ENCODE measurements at places on chromosomes 12 and 14. TPM values are rescaled to one million over a fixed set of nuclear protein-coding genes. Genes with fewer than 3 reads are reported as not detected.

The PRR4 gene
- 1.7 TPM for total RNA-seq

- H3K4me3 ChIP-seq: no peak overlapping the region
- H3K4me1 ChIP-seq: peaks cover 30% of the 10 kb centered on the region
- no peak overlapping the region for H3K27ac ChIP-seq
- DNase-seq: no peak
- H3K27me3 ChIP-seq: peaks cover 55% of the 10 kb centered on the region
- no peaks in the 10 kb centered on the region for H3K36me3 ChIP-seq
Observed at GRCh38 chr14:103100281-103101121, 6.0 kb downstream of the EXOC3L4 start.

The E2F7 gene
- 1.0 TPM for total RNA-seq

The ZDHHC22 gene
- not detected for total RNA-seq

The CACNA2D4 gene
- total RNA-seq: 7.0 TPM

The AICDA gene
- total RNA-seq: 0.77 TPM

The ASPG gene
- 4.6 TPM for total RNA-seq

The ASCL1 gene
- total RNA-seq: 0.15 TPM

DNA sequence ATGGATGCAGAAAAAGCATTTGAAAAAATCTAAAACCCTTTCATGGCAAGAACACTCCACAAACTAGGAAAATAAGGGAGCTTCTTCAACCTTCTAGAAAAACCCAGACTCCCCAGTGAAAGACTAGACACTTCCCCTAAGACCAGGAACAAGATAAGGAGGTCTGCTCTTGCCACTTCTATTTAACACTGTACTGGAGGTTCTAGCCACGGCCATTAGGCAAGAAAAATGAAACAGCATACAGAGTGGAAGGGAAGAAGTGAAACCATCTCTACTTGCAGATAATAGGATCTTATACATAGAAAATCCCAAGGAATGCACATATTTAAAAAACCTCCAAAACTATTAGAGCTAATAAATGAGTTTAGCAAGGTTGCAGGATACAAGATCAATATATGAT lies 42.3 kb downstream of the CHGA start:
- no peak for DNase-seq
- H3K36me3 ChIP-seq: peaks cover 18% of the 10 kb centered on the region
- peaks cover 16% of the 10 kb centered on the region for H3K4me1 ChIP-seq
- H3K4me3 ChIP-seq: no peak overlapping the region
- no peaks in the 10 kb centered on the region for H3K27me3 ChIP-seq
- no peak overlapping the region for H3K27ac ChIP-seq

- peak; percentile 62 for DNase-seq
- H3K4me1 ChIP-seq: peaks cover 66% of the 10 kb centered on the region
- peak overlapping the region; percentile 92 for H3K27ac ChIP-seq
- H3K4me3 ChIP-seq: peak overlapping the region; percentile 85
- peaks cover 46% of the 10 kb centered on the region for H3K36me3 ChIP-seq
Observed at GRCh38 chr12:53299101-53299453, 418 bp upstream of the MYG1 start.

DNA sequence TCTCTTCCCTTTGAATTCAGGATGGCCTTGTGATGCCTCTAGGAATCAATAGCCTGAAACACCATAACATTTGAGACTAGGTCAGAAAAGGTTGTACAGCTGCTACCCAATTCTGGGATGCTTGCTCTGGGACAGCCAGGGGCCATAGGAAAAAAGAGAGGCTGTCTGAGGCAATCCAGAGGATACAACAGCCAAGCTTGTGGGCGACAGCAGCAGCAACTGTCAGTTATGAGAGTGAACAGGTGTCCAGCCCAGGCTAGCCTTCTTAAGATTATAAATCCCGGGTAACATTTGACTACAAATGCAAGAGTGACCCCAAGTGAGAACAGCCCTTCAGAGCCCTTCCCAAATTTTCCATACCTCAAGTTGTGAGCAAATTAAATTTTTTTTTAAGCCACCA lies 11.1 kb downstream of the DCN start:
- H3K27ac ChIP-seq: no peak overlapping the region
- no peaks in the 10 kb centered on the region for H3K36me3 ChIP-seq
- no peaks in the 10 kb centered on the region for H3K27me3 ChIP-seq

GRCh38 chr12:68628698-68629097 lies 18.0 kb downstream of the RAP1B start:
- no peaks in the 10 kb centered on the region for H3K27me3 ChIP-seq
- H3K27ac ChIP-seq: no peak overlapping the region
- DNase-seq: no peak

- H3K27ac ChIP-seq: peak overlapping the region; percentile 72
- no peaks in the 10 kb centered on the region for H3K36me3 ChIP-seq
- H3K27me3 ChIP-seq: no peaks in the 10 kb centered on the region
Observed at GRCh38 chr12:96047229-96048211, 12.1 kb upstream of the LTA4H start.

GRCh38 chr14:20413744-20414082 lies 412 bp upstream of the TEP1 start:
- no peaks in the 10 kb centered on the region for H3K27me3 ChIP-seq
- no peak for DNase-seq
- H3K4me3 ChIP-seq: peak overlapping the region; percentile 83
- H3K4me1 ChIP-seq: peaks cover 31% of the 10 kb centered on the region
- H3K27ac ChIP-seq: peak overlapping the region; percentile 92
- H3K36me3 ChIP-seq: peaks cover 4% of the 10 kb centered on the region

The NCKAP5L gene
- 24.5 TPM for total RNA-seq

DNA sequence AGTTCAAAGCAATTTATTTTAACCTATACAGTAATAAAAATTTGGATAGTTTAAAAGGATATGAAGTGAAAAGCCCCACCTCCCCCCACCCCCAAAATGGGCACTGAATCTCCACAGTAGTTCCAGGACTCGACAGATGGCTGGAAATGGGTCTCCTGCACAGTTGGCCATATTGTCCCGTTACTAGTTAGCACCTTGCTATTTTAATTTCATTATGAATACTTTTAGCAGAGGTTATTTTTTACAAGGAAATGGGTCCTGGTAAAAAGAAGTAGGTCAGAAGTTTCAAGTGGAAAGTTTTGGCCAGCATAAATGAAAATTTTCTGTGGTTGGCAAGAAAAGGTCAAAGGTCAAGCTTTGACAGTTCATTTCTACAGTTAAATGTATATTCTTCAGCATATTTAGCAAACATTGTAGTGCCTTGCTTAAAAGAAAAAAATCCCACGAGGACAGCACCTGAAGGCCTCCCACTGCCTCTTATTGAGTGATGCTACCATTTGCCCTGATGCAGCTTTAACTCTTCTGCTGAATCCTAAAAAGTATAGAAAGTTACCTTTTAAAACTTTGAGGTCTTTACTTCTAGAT lies 28.3 kb downstream of the MTHFD1 start:
- H3K36me3 ChIP-seq: peaks cover 80% of the 10 kb centered on the region
- H3K4me3 ChIP-seq: no peak overlapping the region
- no peak for DNase-seq
- H3K27me3 ChIP-seq: no peaks in the 10 kb centered on the region

The RASSF8 gene
- total RNA-seq: 62.1 TPM

GRCh38 chr12:18135509-18135908 lies 45.5 kb upstream of the RERGL start:
- DNase-seq: no peak
- H3K36me3 ChIP-seq: no peaks in the 10 kb centered on the region
- H3K27me3 ChIP-seq: no peaks in the 10 kb centered on the region
- H3K27ac ChIP-seq: no peak overlapping the region

DNA sequence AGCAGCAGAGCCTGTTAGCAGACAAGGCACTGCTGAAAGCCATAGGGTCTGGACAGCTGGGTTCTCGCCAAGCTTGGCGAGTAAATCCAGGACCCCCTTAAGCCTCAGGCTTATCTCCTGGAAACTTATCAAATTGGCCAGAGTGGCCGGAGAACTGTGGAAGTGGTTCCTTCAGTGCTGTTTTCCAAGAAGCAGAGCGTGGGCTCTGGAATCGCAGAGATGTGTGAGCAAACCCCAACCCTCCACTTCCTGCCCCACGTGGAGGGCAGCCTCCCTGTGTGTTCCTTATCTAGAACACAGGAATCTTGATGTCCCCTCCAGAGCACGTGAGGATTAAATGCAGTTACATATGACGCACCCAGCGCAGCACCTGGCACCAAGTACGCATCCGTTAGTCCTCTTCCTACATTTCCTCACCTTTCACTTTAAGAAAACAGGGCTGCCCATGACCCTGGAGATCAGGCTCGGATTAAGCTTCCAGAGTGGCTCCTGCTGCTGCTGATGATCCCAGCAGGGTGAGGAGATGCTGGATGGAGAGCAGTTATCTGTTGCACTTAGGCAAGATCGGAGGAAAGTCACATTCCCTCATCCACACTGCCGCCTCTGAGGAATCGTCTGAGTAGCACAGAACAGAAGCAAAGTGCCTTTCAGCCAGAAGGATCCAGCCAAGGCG lies 35.0 kb downstream of the MMAB start:
- no peak for DNase-seq
- no peak overlapping the region for H3K27ac ChIP-seq
- no peak overlapping the region for H3K4me3 ChIP-seq

GRCh38 chr14:97336816-97337215 lies 539.6 kb downstream of the VRK1 start:
- H3K27me3 ChIP-seq: no peaks in the 10 kb centered on the region
- H3K27ac ChIP-seq: no peak overlapping the region
- no peaks in the 10 kb centered on the region for H3K4me1 ChIP-seq
- no peak overlapping the region for H3K4me3 ChIP-seq
- DNase-seq: no peak

The CYP46A1 gene
- 0.62 TPM for total RNA-seq

GRCh38 chr14:36666416-36667206 lies 5.0 kb downstream of the PAX9 start:
- DNase-seq: no peak
- H3K36me3 ChIP-seq: no peaks in the 10 kb centered on the region
- peaks cover 90% of the 10 kb centered on the region for H3K27me3 ChIP-seq
- H3K4me1 ChIP-seq: peaks cover 42% of the 10 kb centered on the region

GRCh38 chr14:60656686-60657455 lies 7.6 kb upstream of the SIX1 start:
- peak; percentile 69 for DNase-seq
- peak overlapping the region; percentile 66 for H3K4me3 ChIP-seq
- H3K27me3 ChIP-seq: peaks cover 89% of the 10 kb centered on the region
- H3K27ac ChIP-seq: peak overlapping the region; percentile 19

GRCh38 chr12:109731806-109732205 lies 18.2 kb downstream of the FAM222A start:
- no peaks in the 10 kb centered on the region for H3K4me1 ChIP-seq
- peak; percentile 6 for DNase-seq
- H3K27ac ChIP-seq: no peak overlapping the region
- H3K36me3 ChIP-seq: no peaks in the 10 kb centered on the region

The SLC17A8 gene
- total RNA-seq: not detected

The SMOC1 gene
- 1.1 TPM for total RNA-seq

- no peaks in the 10 kb centered on the region for H3K27me3 ChIP-seq
- peaks cover 16% of the 10 kb centered on the region for H3K4me1 ChIP-seq
- H3K4me3 ChIP-seq: no peak overlapping the region
- no peaks in the 10 kb centered on the region for H3K36me3 ChIP-seq
Observed at GRCh38 chr14:64658201-64658600, 46.0 kb upstream of the PLEKHG3 start.

The PTPRO gene
- 21.4 TPM for total RNA-seq

GRCh38 chr14:64731141-64731581 lies 26.9 kb downstream of the PLEKHG3 start:
- H3K27ac ChIP-seq: no peak overlapping the region
- peaks cover 75% of the 10 kb centered on the region for H3K36me3 ChIP-seq
- no peak overlapping the region for H3K4me3 ChIP-seq

- no peak overlapping the region for H3K27ac ChIP-seq
- H3K27me3 ChIP-seq: no peaks in the 10 kb centered on the region
- H3K4me1 ChIP-seq: no peaks in the 10 kb centered on the region
Observed at GRCh38 chr12:122297494-122297893, 31.2 kb upstream of the VPS33A start.

DNA sequence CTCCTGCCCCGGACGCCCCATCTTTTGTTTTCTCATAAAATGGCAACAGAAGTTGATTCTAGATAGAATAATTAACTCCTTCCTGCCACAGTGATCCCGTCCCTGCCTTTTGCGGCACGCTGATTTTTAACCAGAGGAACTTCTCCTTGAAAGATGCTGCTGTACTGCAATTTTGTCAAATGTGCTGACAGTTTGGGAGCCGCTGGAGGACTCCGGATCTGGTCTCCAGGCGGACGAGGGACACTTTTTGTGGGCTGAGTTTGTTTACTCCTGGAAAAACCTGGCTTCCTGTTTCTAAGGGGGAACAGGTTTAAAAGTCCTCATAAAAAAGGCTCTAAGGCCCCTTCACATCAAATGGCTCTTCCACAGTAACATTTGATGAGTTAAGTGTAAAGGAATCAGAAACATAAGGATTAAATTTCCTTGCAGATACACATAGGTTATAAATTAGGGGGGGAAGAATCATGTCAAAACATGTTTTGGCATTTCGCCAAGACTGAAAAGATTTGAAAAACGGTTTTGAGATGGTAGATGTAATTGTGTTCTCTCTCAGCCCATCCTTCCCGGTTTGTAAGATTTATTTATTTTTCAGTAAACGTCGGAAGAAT lies 15.5 kb downstream of the FZD10 start:
- no peak for DNase-seq
- no peaks in the 10 kb centered on the region for H3K4me1 ChIP-seq
- H3K4me3 ChIP-seq: no peak overlapping the region
- H3K36me3 ChIP-seq: no peaks in the 10 kb centered on the region
- H3K27me3 ChIP-seq: peaks cover 15% of the 10 kb centered on the region

The PMEL gene
- 1.2 TPM for total RNA-seq

The COX8C gene
- not detected for total RNA-seq

The YARS2 gene
- 18.5 TPM for total RNA-seq

DNA sequence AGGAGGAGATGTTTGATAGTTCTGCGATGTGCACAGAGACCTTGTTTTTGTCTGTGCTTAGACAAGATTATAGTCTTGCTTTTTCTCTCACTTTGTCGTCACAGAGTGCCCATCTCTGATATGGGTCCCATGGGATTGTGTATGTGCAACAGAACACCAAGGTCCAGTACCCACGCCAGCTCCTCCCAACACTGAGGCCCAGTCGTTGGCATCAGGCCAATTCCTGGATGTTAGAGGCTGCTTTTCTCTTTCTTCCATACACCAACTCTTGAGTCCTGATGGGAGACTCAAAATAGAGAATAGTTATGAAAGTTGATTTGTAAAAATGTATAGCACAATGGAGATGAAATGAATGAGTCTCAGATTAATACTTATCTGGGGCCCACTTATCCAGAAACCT lies 22.7 kb upstream of the PRMT8 start:
- no peak overlapping the region for H3K4me3 ChIP-seq
- no peaks in the 10 kb centered on the region for H3K27me3 ChIP-seq
- H3K36me3 ChIP-seq: no peaks in the 10 kb centered on the region

DNA sequence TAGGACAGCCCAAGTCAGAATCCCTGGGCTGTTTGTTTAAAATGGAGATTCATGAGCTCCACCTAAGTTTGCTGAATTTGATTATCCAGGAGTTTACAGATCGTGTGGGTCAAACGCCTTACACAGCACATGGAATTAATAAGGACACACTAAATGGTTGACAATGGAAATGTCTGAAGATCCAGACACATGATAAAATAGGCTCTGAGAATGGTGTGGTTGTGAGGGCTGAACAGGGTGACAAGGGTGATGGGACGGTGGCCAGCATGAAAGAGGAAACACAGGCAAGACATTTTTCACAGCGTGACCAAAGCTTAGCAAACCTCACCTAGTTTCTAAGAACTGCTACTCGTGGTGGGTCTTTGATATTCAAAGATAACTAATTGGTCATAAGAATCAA lies 12.5 kb downstream of the VWF start:
- DNase-seq: no peak
- H3K4me3 ChIP-seq: no peak overlapping the region
- no peaks in the 10 kb centered on the region for H3K27me3 ChIP-seq
- H3K36me3 ChIP-seq: no peaks in the 10 kb centered on the region
- peaks cover 21% of the 10 kb centered on the region for H3K4me1 ChIP-seq

GRCh38 chr14:47270715-47271114 lies 404.7 kb downstream of the MDGA2 start:
- H3K27ac ChIP-seq: no peak overlapping the region
- no peak for DNase-seq
- no peaks in the 10 kb centered on the region for H3K27me3 ChIP-seq
- no peaks in the 10 kb centered on the region for H3K4me1 ChIP-seq
- no peak overlapping the region for H3K4me3 ChIP-seq
- no peaks in the 10 kb centered on the region for H3K36me3 ChIP-seq
